ENCODE measurements at places on chromosomes 16 and 17.

- no peak for DNase-seq
Observed at GRCh38 chr17:8322061-8322460, 12.0 kb downstream of the ARHGEF15 start.

GRCh38 chr16:80788027-80788426 is 16.4 kb downstream of the CDYL2 start:
- no peak for DNase-seq

DNA sequence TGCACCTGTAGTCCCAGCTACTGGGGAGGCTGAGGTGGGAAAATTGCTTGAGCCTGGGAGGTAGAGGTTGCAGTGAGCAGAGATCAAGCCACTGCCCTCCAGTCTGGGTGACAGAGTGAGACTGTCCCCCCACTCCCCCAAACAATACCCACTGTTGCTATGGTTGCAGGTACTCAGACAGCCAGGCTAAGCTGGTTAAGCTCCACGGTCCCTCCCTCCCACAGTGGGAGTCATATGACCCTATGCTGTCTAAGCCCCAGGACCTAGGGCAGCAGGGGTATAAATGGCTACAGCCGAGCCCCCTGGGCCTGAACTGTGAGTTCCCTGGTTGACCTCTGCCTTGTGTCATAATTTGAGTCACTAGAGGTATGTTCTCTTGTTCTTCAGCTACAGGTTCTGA is 15.9 kb upstream of the RPRML start:
- DNase-seq = no peak

- no peak for DNase-seq
Observed at GRCh38 chr17:66480243-66480642, 177.8 kb downstream of the PRKCA start.

GRCh38 chr17:17523001-17523730 is 27.0 kb upstream of the RASD1 start:
- DNase-seq = no peak

- DNase-seq = no peak
Observed at GRCh38 chr16:80652441-80652840, 111.6 kb downstream of the DYNLRB2 start.

Data from stimulated activated CD8-positive, alpha-beta memory T cell treated with anti-CD3 and anti-CD28 coated beads, Interleukin-7, amount 100 ng/mL, for 4 hours (primary cell).